ENCODE measurements at places on chromosomes 4 and X.

GRCh38 chr4:19700992-19701391, 550.7 kb upstream of the SLIT2 start:
- DNase-seq: no peak

- no peak for DNase-seq
These were observed 330.6 kb upstream of the GATB start for GRCh38 chr4:152091405-152091804.

GRCh38 chr4:15370296-15370695, 57.5 kb upstream of the C1QTNF7 start:
- DNase-seq: no peak

GRCh38 chrX:88397551-88397950, 349.5 kb upstream of the CPXCR1 start:
- DNase-seq: no peak

- DNase-seq: no peak
These were observed 233.8 kb downstream of the IL15 start for GRCh38 chr4:141870152-141870551.
